Activated T-helper 2 cell treated with anti-CD3 and anti-CD28 coated beads, Interferon-gamma antibody, Interleukin-2, Interleukin-4, amounts not matched to agents 10 μg/mL and 5 μg/mL and 100 μg/mL, durations not matched to agents 14 hours and 24 hours and 36 hours (primary cell): ENCODE measurements at places on chromosomes 1 and 21. TPM values are rescaled to one million over a fixed set of nuclear protein-coding genes. Genes with fewer than 3 reads are reported as not detected.
A peak's percentile ranks its signal among the peaks of the same experiment; 100 is the strongest.

- H3K36me3 ChIP-seq, result no peaks in the 10 kb centered on the region
- DNase-seq, result no peak
- no peak overlapping the region for H3K4me3 ChIP-seq
- H3K27me3 ChIP-seq, result no peaks in the 10 kb centered on the region
These were observed 166.2 kb downstream of the URB2 start for GRCh38 chr1:229792012-229792975.

DNA sequence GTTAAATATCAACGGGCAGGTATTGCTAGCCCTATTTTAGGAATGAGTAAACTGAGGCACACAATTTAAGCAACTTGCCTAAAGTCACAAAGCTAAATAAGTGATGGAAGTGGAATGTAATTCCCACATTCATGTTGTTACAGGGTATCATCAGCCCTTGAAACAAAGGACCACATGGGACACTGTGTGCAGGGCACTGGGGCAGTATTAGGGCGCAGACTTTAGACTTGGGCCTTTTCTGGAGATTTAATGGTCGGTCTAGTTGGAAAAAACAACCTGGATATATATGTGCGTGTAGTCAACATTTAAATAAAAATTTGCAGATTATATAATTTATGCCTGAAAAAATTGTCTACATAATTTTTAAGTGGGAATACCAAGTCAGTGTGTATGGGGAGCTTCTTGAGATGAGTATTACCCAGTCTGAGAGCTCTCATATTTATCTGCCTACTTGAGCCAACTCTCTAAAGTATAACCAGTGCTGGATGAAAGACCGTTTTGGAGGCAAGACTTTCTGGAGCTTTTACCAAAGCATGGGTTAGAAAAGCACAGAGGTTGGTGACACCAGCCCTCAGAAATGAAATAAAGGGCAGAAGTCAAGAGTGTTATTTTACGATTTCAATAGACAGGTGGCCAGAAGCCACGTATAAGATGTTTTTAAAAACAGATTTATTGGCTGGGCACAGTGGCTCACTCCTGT is 1.6 kb downstream of the KDM1A start:
- peak overlapping the region; percentile 93 for H3K4me3 ChIP-seq
- DNase-seq, result no peak
- peak overlapping the region; percentile 76 for H3K27ac ChIP-seq
- H3K4me1 ChIP-seq, result peaks cover 36% of the 10 kb centered on the region
- H3K27me3 ChIP-seq, result peaks cover 2% of the 10 kb centered on the region

DNA sequence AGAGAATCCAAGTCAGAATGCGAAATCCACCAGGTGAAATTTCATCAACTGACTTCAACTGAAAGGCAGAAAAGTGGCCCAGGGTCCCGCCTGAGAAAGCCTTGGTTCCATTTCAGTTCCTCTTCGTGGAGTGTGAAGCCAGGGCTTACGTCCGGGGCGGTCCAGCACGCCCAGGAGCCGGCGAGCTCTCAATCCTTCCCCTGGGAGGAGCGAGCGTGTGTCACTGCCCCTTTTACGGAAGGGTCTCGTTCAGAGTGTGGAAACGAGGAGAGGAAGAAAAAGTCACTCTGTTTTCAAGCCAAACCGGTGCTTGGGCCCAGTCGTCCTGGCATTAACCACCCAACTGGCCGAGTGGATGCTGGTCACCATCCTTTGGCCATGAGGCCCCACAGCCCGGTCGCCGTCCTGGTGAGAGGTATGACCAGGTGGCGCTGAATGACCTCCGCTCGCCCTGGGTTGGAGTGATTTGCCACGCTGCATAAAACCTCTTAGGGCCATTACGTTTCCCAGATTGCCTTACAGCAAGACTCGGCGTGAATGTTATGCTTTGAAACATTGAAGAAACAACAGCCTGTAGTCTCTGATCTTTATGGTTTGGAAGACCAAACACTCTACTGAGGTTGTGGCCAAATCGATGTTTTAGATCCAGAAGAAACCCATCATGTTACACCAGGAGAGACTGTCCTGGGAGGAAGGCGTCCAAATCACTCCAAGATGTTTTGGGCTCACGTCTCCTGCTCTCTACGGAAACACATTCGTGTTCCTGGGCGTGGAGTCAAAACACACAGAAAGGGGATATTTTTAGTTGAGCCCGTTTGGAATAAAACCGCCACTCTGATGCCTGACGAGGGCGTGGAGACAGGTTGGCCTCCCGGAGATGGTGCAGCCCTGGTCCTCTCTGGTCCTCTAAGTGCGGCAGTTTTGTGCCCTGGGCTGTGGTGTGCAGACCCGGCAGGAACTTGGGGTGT is 93.6 kb upstream of the ACTRT2 start:
- H3K36me3 ChIP-seq, result no peaks in the 10 kb centered on the region
- H3K4me1 ChIP-seq, result no peaks in the 10 kb centered on the region
- no peak overlapping the region for H3K27ac ChIP-seq

DNA sequence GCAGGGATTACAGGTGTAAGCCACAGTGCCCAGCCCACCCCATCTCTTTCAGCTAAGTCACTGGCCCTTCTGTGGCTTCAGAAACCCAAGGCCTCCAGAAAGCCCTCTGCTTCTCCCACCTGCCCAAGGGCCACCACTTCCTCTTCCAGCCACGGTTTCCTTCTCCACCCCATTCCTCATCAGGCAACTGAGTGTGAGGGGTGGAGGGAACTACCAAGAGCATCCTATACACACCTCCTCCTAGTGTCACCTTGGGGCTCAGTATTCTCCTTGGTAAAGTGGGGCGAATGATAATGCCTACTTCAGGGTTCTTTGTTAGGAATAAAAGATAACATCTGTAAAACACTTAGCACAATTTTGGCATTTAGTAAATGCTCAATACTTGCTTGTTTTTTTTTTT is 30.0 kb downstream of the KNCN start:
- H3K36me3 ChIP-seq, result no peaks in the 10 kb centered on the region
- H3K4me1 ChIP-seq, result peaks cover 15% of the 10 kb centered on the region
- DNase-seq, result no peak
- H3K4me3 ChIP-seq, result no peak overlapping the region
- no peak overlapping the region for H3K27ac ChIP-seq

Gene HAPLN2
- not detected in 2 replicates for total RNA-seq

Gene AMIGO1
- 0.66 and 0.92 TPM in 2 replicates for total RNA-seq

GRCh38 chr21:45296638-45297037 is 8.9 kb upstream of the POFUT2 start:
- DNase-seq, result no peak
- H3K27ac ChIP-seq, result no peak overlapping the region
- peaks cover 4% of the 10 kb centered on the region for H3K4me1 ChIP-seq

GRCh38 chr1:240100371-240100934 is 8.8 kb downstream of the FMN2 start:
- H3K27me3 ChIP-seq, result peaks cover 1% of the 10 kb centered on the region
- H3K4me1 ChIP-seq, result no peaks in the 10 kb centered on the region
- H3K27ac ChIP-seq, result no peak overlapping the region
- DNase-seq, result no peak

DNA sequence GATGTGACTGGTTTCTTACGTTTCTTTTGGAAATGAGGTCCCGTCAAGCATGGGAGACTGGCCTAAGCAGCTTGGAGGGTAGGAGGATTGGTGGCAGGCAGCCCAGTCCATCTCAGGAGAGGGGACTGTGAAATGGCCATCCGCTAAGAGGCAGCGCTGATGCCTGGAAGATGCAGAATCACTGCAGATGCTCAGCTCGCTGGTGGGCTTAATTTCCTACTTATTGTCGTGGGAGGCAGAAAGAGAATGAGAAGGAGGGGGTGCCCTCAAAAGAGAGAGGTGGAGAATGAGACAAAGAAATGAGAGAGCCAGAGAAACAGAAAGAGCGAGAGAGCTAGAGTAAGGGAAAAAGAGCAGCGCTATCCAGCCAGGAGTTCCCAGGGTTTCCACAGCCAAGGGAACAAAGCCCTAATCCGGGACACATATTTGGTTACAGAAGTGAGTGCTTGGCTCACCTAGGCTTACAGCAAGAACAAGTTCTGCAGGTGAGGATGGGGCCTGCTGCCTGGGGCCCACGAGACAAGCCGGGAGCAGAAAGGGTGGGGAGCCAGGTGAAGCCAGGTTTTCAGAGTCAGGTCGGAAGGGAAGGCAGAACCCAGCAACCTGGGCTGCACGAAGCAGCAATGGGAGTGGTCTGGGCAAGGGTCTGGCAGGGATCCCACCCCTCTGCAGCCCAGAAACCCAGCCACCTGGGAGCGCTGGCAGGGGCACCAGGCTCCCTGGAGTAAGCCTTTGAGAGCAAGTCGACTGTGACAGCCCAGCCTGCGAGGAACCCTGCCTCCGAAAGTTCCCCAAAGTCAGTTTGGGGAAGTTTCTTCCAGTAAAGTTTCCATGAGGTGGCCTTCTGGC is 5.8 kb downstream of the ECE1 start:
- no peak for DNase-seq
- no peak overlapping the region for H3K4me3 ChIP-seq
- H3K27ac ChIP-seq, result no peak overlapping the region
- peaks cover 32% of the 10 kb centered on the region for H3K4me1 ChIP-seq
- H3K27me3 ChIP-seq, result no peaks in the 10 kb centered on the region

Gene RPTN
- not detected in 2 replicates for total RNA-seq

DNA sequence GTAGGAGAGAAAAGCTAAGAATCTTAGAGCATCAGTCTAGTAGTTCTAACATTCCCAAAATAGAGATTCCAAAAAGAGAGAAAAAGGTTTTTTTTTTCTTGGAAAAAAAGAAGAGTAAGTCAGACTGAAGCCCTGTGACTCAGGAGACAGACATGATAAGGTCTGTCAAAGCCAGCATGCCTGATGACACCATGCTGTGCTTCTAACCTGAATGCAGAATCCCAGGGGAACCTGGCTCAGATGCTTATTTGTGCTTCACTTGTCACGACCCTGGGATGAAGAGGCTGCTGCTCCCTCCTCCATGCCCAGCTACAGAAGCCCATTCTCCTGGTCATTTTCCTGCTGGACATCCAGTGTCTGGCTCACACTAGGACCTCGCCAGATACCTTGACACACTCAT is 44.3 kb downstream of the ERICH3 start:
- H3K27ac ChIP-seq, result no peak overlapping the region
- DNase-seq, result no peak
- no peaks in the 10 kb centered on the region for H3K4me1 ChIP-seq
- no peaks in the 10 kb centered on the region for H3K27me3 ChIP-seq
- no peaks in the 10 kb centered on the region for H3K36me3 ChIP-seq
- H3K4me3 ChIP-seq, result no peak overlapping the region

- DNase-seq, result no peak
- no peaks in the 10 kb centered on the region for H3K4me1 ChIP-seq
- H3K36me3 ChIP-seq, result no peaks in the 10 kb centered on the region
- H3K27ac ChIP-seq, result no peak overlapping the region
These were observed 65.2 kb upstream of the TNR start for GRCh38 chr1:175808573-175808972.

DNA sequence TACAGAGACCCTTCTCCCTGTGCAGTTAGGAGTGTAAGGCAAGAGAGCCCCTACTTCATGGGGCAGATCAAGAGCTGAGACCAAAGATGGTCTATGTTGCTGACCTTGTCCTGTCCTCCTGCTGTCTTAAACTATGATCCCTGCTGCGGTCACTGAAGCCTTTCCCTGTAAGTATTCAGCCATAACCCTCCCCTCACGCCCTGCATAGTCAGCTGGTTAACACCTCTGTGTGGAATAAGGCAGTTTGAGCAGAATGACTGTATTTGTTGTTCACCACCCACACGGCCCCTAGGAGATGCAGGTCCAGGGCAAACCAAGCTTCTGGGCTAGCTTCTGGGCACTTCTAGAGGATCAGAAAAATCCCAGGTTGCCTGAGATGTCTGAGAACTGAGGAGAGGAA is 356 bp downstream of the TSPAN1 start:
- H3K27me3 ChIP-seq, result peaks cover 12% of the 10 kb centered on the region
- H3K4me1 ChIP-seq, result no peaks in the 10 kb centered on the region
- H3K4me3 ChIP-seq, result no peak overlapping the region

Gene PLA2G2F
- not detected in 2 replicates for total RNA-seq

GRCh38 chr1:44575396-44575795 is 98.9 kb downstream of the TMEM53 start:
- H3K4me1 ChIP-seq, result no peaks in the 10 kb centered on the region
- H3K27me3 ChIP-seq, result peaks cover 12% of the 10 kb centered on the region
- no peak overlapping the region for H3K27ac ChIP-seq
- DNase-seq, result no peak
- H3K4me3 ChIP-seq, result no peak overlapping the region

Gene PLCH2
- 2.6 and 2.8 TPM in 2 replicates for total RNA-seq

Gene HPDL
- 26.8 and 29.0 TPM in 2 replicates for total RNA-seq

DNA sequence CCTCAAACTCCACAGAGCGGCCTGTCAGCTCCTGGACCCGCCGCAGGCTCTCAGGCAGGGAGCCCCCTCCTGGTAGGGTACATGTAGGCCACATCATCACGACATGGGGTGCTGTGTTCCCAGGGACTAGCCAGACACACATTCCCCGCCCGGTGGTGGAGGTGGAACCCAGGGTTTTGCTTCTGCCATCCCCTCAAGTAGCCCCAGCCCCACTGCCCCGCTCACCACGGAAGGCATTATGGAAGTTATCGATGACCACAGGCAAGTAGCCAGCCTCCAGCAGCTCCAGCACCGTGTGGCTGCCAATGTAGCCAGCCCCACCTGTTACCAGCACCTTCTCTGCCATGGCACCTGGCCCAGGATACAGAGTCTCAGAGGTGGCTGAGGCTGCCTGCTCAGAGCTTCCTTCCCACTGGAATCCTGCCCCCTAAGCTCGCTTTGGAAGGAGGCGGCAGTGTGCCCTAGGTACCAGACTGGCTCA is 1.9 kb downstream of the GALE start:
- H3K27ac ChIP-seq, result no peak overlapping the region
- H3K4me1 ChIP-seq, result peaks cover 11% of the 10 kb centered on the region
- peaks cover 33% of the 10 kb centered on the region for H3K36me3 ChIP-seq
- DNase-seq, result no peak
- peak overlapping the region; percentile 97 for H3K4me3 ChIP-seq

Gene RSPH1
- not detected in 2 replicates for total RNA-seq

GRCh38 chr1:119766374-119766794 is 2.3 kb downstream of the HMGCS2 start:
- no peak for DNase-seq
- no peaks in the 10 kb centered on the region for H3K36me3 ChIP-seq
- no peak overlapping the region for H3K27ac ChIP-seq
- peaks cover 52% of the 10 kb centered on the region for H3K27me3 ChIP-seq
- H3K4me1 ChIP-seq, result no peaks in the 10 kb centered on the region
- H3K4me3 ChIP-seq, result no peak overlapping the region

Gene RRP15
- 32.9 and 34.6 TPM in 2 replicates for total RNA-seq

DNA sequence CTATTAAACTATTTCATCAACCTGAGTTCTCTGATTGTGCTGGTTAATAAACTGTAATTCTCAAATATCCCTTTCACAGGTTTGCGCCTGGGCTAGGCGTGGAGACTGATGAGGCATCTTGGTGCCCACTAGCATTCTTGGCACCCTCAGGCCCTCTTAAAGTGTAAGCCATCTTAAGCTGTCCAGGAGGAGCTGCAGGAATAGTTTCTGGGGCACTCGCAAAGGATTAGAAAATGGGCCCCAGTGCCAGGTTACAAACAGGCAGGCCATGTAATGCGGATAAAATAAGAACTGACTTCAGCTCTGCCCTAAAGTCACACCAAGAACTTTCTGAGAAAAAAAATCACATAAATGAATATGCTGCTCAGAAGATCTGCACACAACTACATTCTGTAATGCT is 1.1 kb downstream of the CASQ2 start:
- no peaks in the 10 kb centered on the region for H3K27me3 ChIP-seq
- H3K27ac ChIP-seq, result no peak overlapping the region
- H3K4me1 ChIP-seq, result no peaks in the 10 kb centered on the region

Gene FCRL3
- total RNA-seq, result 0.16 TPM in 1 of 2 replicates, not detected in the other

Gene CD1D
- not detected in 2 replicates for total RNA-seq
